ENCODE measurements at places on chromosomes 4 and X. TPM values are rescaled to one million over a fixed set of nuclear protein-coding genes. Genes with fewer than 3 reads are reported as not detected.

FGA gene
- total RNA-seq = not detected

PLXNB3 gene
- total RNA-seq = 2.0 TPM

S100G gene
- total RNA-seq = not detected

PAGE2B gene
- not detected for total RNA-seq

ETNPPL gene
- total RNA-seq = 0.56 TPM

SLC16A2 gene
- 24.0 TPM for total RNA-seq

TMPRSS11A gene
- total RNA-seq = not detected

RAB41 gene
- not detected for total RNA-seq

CFAP47 gene
- total RNA-seq = 8.8 TPM

MCTS1 gene
- 31.6 TPM for total RNA-seq

- no peaks in the 10 kb centered on the region for H3K27me3 ChIP-seq
- H3K27ac ChIP-seq = no peak overlapping the region
- no peaks in the 10 kb centered on the region for H3K4me1 ChIP-seq
Observed at GRCh38 chr4:69831646-69832325, 28.2 kb downstream of the SULT1E1 start.

DNA sequence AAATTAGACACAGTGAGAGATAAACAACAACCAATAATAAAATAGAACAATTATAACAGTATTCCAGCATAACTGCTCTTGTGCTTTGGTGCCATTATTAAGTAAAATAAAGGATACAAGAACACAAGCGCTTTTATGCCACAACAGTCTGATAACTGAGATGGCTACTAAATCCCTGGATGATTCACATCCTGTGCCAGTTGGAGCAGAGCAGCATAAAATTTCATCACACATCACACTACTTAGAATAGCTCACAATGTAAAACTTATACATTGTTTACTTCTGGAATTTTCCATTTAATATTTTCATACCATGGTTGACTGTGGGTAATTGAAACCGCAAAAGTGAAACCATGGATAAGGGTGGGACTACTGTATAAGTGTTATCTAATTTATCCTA, 399.9 kb upstream of the CNKSR2 start:
- DNase-seq = no peak
- H3K4me3 ChIP-seq = no peak overlapping the region
- no peaks in the 10 kb centered on the region for H3K27me3 ChIP-seq
- no peaks in the 10 kb centered on the region for H3K36me3 ChIP-seq
- H3K27ac ChIP-seq = no peak overlapping the region

DNA sequence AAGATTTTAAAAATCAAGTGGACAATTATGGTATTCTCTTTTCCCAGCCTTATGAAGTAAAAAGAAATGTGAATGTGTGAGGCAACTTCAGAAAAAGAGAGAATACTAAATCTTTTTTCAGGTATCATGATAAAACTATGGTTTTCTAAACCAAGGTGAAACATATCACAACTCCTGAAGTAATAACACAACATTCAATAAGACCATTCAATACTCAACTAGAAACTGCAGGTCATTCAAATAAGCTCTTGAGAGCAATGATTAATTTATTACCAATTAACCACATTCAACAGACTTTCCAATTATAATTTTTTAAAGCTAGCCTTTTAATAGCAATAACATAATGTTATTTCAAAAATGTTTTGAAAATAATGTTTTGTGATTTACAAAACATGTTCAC, 35.8 kb downstream of the SLC10A7 start:
- H3K4me1 ChIP-seq = no peaks in the 10 kb centered on the region
- H3K27ac ChIP-seq = no peak overlapping the region
- no peaks in the 10 kb centered on the region for H3K36me3 ChIP-seq
- DNase-seq = no peak
- no peak overlapping the region for H3K4me3 ChIP-seq

GRCh38 chr4:71533121-71533520, 194.3 kb downstream of the SLC4A4 start:
- peaks cover under 1% of the 10 kb centered on the region for H3K4me1 ChIP-seq
- no peak overlapping the region for H3K4me3 ChIP-seq
- H3K27me3 ChIP-seq = no peaks in the 10 kb centered on the region
- no peak overlapping the region for H3K27ac ChIP-seq

GRCh38 chr4:14877246-14878225, 124.7 kb upstream of the CPEB2 start:
- H3K4me3 ChIP-seq = no peak overlapping the region
- no peaks in the 10 kb centered on the region for H3K36me3 ChIP-seq
- H3K4me1 ChIP-seq = no peaks in the 10 kb centered on the region
- H3K27ac ChIP-seq = no peak overlapping the region
- no peak for DNase-seq
- no peaks in the 10 kb centered on the region for H3K27me3 ChIP-seq

- H3K4me3 ChIP-seq = no peak overlapping the region
- no peaks in the 10 kb centered on the region for H3K4me1 ChIP-seq
- H3K27me3 ChIP-seq = no peaks in the 10 kb centered on the region
Observed at GRCh38 chrX:13153796-13154195, 109.4 kb upstream of the FAM9C start.
